Stimulated activated CD8-positive, alpha-beta memory T cell treated with anti-CD3 and anti-CD28 coated beads, Interleukin-4, amount 100 ng/mL, for 1 hour (primary cell): ENCODE measurements at places on chromosomes 2 and 18.

GRCh38 chr2:86675511-86676015 lies 44.5 kb upstream of the RMND5A start:
- DNase-seq: no peak

GRCh38 chr2:57479981-57480380 lies 566.6 kb upstream of the VRK2 start:
- no peak for DNase-seq

GRCh38 chr2:219273937-219274336 lies 5.2 kb upstream of the DNAJB2 start:
- DNase-seq: no peak

DNA sequence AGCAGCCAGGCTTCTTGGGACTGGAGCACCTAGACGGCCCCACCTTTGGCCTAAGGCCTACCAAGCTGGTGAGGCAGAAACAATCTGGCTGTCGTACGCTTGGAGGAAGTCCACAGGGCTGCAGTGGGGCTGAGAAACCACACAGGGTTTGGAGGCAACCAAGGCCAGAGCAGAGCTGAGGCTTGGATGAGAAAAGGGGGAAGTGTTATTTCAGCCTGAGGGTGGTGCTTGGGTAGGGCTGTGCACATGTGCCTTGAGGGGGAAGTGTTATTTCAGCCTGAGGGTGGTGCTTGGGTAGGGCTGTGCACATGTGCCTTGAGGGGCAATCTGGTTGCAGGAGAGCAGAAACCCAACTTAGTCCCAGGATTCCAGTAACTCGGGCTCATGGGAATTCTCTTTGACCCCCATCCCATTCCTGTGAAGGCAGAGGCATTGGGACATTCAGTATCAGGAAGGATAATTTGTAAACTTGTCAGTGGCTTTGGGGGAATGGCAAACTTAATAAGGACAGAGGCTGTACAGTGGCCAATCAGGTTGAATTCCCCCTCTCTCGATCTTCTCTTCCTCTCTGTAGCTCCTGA lies 971 bp upstream of the FBXO41 start:
- DNase-seq: no peak

GRCh38 chr2:190970160-190970559 lies 43.8 kb downstream of the STAT1 start:
- no peak for DNase-seq

DNA sequence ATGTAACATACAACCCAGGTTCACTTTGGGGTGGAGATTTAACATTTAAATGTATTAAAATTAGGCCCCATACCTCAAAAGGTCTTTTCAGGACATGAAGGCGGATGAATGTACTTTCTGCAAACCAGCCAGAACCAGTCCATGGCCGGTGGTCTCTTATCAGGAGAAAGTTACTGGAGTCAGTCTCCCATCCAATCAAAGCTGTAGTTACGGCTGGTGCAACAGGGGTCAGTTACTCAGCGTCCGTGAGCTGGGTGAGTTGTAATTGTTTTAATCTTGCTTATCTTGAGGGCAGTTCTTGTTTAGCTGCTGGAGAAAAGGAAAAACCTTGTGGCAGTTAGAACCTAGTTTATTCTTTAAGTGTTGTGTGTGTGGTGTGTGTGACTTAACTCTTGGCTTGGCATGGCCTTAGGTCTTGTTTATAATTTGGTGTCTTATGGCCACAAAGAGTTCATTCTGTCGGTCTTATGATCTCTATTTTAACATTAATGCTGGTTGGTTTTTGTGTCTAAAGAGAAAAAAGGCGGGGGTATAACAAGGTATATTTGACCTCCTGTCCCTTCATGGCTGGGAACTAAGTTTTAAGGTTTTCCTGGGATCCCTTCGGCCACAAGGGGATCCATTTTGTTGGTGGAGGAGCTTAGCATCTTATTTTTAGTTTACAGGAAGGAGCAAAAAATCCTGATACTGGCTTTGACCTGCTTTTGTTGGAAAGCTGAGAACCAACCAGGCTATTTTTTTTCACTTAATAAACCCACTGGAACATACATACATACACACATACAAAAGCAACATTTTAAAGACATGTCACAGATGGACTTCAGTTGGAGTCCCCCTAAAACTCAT lies 143.5 kb upstream of the NCK2 start:
- no peak for DNase-seq

DNA sequence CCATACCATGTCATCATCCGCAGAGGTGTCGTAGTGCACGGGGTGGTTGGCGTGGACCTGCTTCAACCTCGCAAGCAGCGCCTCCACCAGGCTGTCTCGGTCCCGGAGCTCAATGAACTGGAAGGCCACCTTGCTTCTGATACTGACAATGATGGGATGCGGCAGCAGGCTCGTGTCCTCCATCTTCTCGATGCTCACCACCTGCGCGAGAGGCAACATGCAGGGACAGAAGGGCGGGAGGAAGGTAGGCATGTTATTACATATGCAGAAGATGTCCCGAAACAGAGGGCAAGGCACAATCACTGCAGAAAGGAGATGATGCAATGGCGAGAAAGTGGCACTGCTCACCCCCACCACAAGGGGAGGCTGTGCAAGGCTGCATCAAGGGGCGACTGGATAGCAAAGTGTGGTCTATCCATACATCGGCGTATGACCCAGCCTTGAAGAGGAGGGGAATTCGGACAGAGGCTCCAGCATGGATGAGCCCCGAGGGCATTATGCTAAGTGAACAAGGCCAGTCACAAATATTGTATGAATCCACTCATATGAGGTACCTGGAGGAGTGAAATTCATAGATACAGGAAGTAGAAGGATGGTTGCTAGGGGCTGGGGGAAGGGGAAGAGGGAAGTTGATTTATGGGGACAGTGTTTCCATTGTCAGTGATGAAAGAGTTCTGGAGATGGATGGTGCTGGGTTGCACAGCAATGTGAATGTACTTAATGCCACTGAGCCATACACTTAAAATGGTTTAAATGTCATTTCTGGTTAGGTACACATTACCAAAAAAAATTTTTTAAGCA lies 36.6 kb downstream of the RPL31 start:
- no peak for DNase-seq

GRCh38 chr2:160582490-160583145 lies 89.0 kb upstream of the RBMS1 start:
- DNase-seq: no peak
